ENCODE measurements at places on chromosomes 7 and 10.

GRCh38 chr7:121480058-121480457 lies 84.0 kb upstream of the FAM3C start:
- DNase-seq = no peak

- DNase-seq = no peak
Measured at GRCh38 chr10:74738985-74739567, 87.3 kb upstream of the KAT6B start.

DNA sequence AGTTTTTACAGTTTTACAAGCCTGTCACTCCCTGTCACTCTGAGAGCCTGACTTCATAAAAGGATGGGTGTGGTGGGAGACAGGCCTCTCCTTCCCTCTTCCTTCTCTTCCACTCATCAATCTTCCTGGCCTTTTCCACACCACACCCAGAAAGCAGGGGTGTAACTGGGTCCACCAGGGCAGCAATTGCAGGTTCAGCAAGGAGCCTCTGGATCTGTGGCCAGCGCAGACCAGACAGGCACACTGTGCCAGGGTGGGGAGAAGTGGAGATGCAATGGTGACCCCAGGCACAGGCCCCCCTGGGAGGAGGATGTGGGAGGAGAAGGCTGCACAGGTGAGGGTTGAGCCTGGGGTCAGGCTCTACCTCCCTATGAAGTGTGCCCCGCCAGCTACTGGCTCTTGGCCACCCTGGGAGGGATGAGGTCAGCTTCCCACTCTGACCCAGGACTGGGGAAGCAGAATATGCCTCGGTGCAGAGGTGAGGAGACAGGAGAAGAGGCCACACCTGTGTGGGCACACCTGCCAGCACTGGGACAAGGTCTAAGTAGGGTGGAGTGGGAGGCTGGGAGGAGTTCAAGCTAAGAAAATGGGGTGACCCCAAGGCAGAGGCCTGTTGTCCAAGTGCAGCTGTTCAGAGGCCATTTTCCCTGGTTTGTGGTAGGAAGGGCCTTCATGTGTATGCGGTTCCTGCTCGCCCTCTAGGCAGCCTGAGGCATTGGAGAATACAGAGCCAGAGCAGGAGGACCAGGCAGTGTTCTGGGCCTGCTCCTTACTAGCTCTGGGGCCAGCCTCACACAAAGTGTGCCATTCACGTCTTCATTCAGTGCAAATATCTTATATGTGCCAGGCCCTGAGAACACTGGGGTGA lies 20.2 kb upstream of the TMEM72 start:
- DNase-seq = no peak

DNA sequence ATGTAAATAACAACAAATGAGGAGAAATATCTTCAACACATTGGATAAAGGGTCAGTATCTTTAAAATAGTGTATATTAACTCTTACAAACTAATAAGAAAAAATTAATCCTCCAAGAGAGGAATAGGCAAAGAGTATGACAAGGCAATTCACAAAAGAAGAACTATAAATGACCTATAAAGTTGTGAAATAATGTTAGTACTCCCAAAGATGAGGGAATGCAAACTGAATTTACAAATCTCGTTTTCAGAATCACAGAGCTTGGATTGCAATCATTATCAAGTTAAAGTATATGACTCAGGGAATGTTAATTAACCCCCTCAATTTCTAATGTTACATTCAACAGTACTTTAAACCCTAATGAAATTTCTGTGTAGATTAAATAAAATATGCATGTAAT lies 87.3 kb upstream of the TARP start:
- no peak for DNase-seq

DNA sequence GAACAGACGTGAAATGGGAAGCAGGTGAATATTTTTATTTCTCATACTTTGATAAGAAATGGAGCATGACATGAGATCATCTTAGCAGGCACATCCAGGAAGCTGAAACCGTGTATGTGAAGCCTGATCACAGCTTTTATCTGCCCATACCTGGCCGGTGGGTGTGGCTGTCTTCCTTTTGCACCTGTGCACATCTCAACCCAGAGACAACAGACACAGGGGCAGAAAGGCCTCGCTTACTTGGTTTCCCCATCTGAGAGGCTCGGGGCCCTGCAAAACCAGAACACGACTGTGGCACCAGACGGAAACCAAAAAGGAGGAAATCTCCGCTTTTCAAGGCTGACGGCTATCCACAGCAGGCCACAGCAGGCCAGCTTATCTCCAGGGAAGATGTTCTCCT lies 116.4 kb downstream of the TCERG1L start:
- DNase-seq = no peak

GRCh38 chr10:593901-594457 lies 95.5 kb downstream of the DIP2C start:
- no peak for DNase-seq

- DNase-seq = no peak
Measured at GRCh38 chr10:70656489-70656888, 15.8 kb upstream of the ADAMTS14 start.

DNA sequence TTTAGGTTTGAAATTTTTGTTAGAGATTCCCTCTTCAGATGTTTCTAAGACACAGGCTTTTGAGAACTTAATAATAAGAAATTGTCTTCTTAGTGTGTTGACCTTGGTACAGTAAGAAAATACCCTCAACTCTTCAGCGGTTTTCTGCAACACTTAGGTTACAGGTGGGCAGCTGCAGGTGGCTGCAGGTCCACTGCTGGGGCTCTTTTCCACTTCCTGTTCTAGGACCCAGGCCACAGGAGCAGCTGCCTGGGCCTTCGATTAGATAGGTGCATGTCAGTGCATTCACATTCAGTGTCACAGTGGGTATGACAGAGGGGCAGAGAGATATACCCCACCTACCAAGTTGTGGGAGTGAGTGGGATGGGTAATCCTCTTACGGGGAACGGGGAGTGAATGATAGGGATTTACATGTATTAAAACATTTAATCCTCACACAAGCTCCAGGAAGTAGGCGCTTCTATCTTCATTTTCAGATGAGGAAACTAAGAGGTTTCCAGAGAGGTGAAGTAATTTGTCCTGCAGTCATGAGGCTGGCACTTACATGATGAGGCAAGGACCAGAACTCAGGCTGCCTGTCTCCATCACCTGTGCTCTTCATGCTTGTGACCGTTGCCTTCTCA lies 20.2 kb upstream of the SUV39H2 start:
- no peak for DNase-seq

- DNase-seq = no peak
Measured at GRCh38 chr10:89308266-89308665, 6.4 kb downstream of the IFIT2 start.

DNA sequence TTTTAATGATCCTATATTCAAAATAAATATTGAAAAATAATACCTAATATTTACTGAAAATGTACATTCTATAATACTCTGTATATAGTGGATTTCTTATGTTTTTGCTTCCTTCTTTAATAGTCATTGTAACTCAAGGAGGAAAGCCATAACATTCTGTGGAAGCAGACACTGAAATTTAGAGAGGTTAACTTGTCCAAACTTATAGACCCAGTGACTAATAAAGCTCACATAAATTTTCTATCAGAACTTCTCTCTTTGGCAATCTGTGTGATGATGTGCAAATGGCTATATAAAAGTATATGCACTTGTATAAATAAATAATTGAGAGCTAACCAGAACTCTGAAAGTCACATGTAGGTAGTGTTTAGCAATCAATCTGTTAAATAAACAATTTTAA lies 26.1 kb downstream of the GNAT3 start:
- no peak for DNase-seq

GRCh38 chr7:95871075-95871848 lies 98.9 kb downstream of the DYNC1I1 start:
- peak; percentile 68 for DNase-seq

DNA sequence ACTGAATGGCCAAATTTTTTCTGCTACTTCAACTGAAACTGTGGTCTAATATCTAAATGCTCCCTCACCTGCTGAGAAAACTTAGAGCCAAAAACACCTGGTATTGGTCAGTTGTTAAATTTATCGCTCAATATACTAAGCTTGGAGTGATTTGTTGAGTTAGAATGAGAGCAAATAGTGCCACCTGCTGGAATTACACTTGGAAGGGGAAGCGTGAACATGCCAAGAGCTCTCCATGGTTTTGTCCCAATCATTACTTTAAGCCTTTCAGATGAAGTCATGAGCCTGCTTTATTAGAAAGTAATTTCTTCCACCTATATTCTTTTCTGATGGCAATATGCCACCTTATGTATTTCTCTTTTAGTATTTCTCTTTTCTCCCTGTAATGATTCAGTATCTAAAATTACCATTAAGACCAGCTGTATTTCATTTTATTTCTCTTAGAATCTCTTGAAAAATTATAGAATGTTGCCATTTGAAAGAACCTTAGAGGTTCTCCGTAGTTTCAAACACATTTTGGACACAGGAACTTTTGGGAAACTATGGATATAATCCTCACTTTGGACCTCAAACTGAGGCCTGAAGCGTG lies 447.8 kb upstream of the C7orf33 start:
- DNase-seq = peak; percentile 73

DNA sequence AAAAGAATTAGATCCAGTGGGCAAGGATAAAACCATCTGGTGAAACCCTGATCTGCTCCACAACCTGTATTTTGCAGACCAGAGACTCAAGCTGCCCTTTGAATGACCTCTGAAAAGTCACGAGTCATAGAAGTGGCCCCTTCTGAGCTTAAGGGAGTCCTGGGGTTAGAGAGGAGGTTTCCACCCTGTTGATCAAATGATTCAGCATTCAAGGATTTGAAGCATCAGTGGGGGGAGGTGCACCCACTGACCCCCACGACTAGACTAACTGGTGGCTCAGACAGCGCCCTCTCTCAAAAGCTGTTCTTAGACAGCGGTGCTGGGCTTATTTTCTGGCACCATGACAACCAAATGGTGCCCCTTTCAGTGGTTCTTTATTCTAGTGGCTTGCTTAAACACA lies 44.3 kb downstream of the PLCE1 start:
- no peak for DNase-seq

GRCh38 chr7:4021413-4021812 lies 660.7 kb upstream of the FOXK1 start:
- no peak for DNase-seq

DNA sequence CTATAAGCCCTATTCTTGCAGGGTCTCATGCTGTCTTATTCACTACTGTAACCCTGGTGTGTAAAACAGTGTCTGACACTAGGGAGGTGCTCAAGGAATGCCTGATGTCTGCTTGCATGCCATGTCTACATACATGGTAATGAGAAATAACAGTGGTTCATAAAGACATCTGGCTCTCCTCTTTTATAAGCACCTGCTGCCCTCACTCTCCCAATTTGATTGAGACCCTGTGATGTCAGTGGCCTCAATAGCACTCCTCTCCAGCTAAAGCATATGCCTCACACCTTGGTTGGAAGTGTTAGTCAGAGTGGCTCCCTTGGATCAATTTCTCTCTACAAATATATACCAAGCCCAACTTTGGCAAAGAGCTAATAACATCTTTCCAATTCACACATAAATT lies 30.6 kb downstream of the ANK3 start:
- DNase-seq = no peak

DNA sequence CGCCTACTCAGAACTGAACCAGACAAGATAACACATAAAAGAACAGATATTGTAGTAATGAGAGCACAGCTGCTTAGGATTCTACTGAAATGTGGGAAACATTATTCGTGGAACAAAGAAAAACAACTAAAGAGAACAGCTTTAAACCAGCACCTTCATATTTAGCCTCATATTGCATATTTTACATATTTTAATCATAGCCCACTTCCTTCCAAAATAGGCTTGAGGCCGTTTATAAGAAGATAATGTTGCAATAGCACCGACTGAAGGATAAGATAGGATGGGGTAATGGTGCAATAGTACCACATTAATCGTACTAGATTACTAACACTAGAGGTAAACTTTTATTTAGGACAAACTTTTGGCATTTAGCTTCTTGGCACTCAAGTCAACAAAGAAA lies 71.3 kb downstream of the KCND2 start:
- no peak for DNase-seq

- DNase-seq = no peak
Measured at GRCh38 chr10:14126697-14127440, 203.9 kb downstream of the FRMD4A start.

- no peak for DNase-seq
Measured at GRCh38 chr7:101330011-101330484, 8.4 kb upstream of the IFT22 start.

- no peak for DNase-seq
Measured at GRCh38 chr7:92643821-92644220, 53.6 kb upstream of the FAM133B start.

GRCh38 chr7:101952355-101953247 lies 135.2 kb downstream of the CUX1 start:
- no peak for DNase-seq

- DNase-seq = no peak
Measured at GRCh38 chr7:935874-936385, 18.6 kb downstream of the ADAP1 start.

DNA sequence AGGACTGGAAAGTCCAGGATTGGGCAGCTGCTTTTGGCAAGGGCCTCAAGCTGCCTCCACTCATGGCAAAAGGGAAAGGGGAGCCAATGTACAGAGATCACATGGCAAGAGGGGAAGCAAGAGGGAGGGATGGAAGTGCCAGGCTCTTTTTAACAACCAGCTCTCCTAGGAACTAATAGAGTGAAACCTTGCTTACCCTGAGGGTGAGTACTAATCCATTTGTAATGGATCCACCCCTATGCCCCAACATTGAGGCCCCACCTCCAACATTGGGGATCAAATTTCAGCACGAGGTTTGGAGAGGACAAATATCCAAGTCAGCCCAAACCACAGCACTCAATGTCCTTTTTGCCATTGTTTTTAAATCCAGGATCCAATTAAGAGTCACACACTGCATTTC lies 12.5 kb downstream of the HABP2 start:
- DNase-seq = no peak

DNA sequence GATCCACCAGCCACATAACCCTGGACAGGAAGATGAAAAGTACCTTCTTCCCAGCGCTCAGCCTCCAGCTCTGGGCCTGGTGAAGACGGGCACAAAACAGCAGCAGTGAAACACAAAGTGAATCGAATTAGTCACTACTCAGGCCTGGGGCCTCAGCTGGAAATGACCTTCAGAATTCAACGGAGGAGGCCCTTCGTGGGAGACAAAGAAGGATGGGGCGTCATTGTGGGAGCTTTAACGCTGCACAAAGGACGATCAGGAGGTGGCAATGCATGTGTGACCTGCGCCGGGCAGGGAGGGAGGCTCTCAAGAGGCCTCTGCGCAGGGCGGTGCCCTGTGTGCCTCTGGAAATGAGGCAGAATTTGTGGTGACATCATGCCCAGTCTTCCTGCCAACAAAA lies 161.9 kb downstream of the DNAJB6 start:
- no peak for DNase-seq

- no peak for DNase-seq
Measured at GRCh38 chr10:92855560-92855959, 7.2 kb downstream of the EXOC6 start.

DNA sequence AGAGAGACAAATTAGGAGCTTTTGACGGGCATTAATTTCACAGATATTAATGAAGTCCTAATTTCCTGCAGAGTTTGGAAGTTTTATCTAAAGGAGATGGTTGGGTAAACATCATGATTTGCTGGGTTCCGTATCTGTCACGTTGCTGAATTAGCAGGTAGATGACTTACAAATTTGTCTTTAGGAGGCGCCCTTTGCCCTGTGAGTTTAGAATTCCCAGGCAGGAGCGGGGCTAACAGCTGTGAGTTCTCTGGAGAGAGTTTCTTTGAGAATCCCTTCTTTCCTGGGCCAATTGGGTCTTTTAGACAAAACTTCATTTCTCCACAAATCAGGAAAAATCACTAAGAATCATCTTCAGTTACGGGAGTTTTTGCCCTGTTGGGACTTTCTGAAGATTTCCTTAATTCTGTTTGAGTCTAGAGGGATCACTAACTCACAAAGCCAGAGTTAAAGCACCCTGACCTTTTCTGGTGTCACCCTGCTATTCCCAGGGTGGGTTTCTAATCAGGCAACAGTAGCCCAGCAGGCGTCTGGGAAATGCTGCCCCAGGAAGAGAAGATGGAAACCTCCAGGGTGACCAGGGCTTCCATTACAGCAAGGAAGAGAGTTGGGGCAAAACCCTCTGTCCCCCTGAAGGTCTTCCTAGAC lies 63.7 kb downstream of the PRKCQ start:
- DNase-seq = no peak

Measured in left kidney (tissue), 8 donors.